T1000 (cell line): ENCODE measurements at places on chromosomes 2 and 18.
A peak's percentile ranks its signal among the peaks of the same experiment; 100 is the strongest.

- no peak for DNase-seq
Observed at GRCh38 chr18:48490641-48491293, 48.1 kb upstream of the CTIF start.

GRCh38 chr18:69858897-69859296, 88.8 kb downstream of the CD226 start:
- DNase-seq = no peak

- no peak for DNase-seq
Observed at GRCh38 chr2:28280619-28281018, 112.0 kb upstream of the FOSL2 start.

DNA sequence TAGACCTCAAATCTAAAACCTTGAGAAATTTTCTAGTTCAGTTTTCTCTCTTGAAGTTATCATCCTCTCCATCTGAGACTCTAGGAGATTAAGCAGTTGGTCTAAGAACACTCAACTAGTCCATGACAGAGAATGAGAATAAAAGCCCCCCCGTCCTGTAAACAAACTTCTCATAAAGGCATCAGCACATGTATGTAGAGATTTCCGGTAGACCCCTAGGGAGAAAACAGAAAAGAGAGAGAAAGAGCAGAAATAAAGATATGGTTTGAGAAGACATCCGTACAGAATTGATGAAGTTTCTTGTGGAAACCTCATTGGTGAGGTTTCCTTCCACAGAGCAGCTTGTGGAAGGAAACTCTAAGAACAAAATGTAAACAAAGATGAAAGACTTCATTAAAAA, 3.2 kb upstream of the GPR155 start:
- DNase-seq = no peak

DNA sequence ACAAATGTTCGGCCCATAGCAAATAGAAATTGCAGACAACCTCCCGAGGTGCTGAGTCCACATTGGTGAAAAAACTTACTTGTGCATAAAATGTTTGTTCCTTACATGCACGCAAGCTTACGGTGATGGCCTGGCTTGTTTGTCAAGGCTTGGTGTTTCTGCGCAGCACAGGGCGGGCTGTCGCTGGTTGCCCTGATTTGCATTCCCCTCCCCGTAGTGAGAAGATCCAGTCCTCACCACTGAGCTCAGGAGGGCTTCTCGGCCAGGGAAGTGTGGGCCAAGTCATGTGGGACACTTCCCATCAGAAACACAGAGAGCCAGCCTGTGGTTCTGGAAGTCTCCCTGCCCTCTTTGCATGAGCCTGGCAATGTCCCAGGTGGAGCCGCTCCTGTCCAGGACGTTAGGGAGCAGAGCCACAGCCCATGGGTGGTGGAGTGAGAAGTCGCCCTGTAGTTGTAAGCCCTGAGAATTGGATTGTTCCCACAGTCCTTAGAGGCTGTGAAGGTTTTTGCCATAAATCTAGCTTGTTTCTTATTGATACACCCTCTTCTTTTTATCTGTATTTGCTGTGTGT, 152.7 kb downstream of the TWIST2 start:
- DNase-seq = no peak

GRCh38 chr2:136323195-136323594, 205.2 kb upstream of the CXCR4 start:
- DNase-seq = no peak

- DNase-seq = no peak
Observed at GRCh38 chr2:71665168-71666093, 212.1 kb downstream of the DYSF start.

- no peak for DNase-seq
Observed at GRCh38 chr2:198534756-198535155, 730.4 kb downstream of the PLCL1 start.

GRCh38 chr18:62377131-62377807, 52.2 kb downstream of the TNFRSF11A start:
- no peak for DNase-seq

- no peak for DNase-seq
Observed at GRCh38 chr2:14750433-14750832, 117.9 kb downstream of the LRATD1 start.

- no peak for DNase-seq
Observed at GRCh38 chr2:169704160-169704708, 10.0 kb downstream of the PHOSPHO2 start.

- DNase-seq = no peak
Observed at GRCh38 chr2:1685957-1686783, 58.1 kb downstream of the PXDN start.

- DNase-seq = no peak
Observed at GRCh38 chr2:212640428-212640827, 101.8 kb upstream of the ERBB4 start.

- DNase-seq = no peak
Observed at GRCh38 chr18:42850174-42851083, 265.1 kb downstream of the RIT2 start.

GRCh38 chr18:12309683-12310198, 1.7 kb downstream of the TUBB6 start:
- DNase-seq = no peak

- DNase-seq = no peak
Observed at GRCh38 chr2:157900203-157900602, 24.1 kb upstream of the ACVR1 start.

GRCh38 chr2:65278531-65278981, 50.9 kb downstream of the ACTR2 start:
- no peak for DNase-seq

DNA sequence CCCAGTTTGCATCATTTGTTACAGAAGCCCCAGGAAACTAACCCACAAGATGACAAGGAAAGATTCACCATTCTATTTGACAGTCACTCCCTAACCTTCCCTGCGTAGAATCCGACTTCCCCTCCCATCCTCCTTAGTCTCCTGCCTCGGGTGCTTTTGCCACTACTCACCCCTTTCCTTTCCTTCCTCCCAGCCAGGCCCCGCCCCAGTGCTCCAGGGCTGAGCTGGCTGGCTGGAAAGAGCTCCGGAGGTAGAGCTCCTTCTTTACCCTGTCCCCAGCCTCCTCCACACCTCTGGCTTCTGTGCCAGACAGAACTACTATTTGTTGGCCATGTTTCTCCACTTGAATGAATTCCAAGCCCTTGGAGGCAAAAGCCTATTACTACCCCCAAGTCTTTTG, 317.6 kb upstream of the NCKAP5 start:
- DNase-seq = no peak

- no peak for DNase-seq
Observed at GRCh38 chr2:178871536-178871935, 64.3 kb upstream of the TTN start.

DNA sequence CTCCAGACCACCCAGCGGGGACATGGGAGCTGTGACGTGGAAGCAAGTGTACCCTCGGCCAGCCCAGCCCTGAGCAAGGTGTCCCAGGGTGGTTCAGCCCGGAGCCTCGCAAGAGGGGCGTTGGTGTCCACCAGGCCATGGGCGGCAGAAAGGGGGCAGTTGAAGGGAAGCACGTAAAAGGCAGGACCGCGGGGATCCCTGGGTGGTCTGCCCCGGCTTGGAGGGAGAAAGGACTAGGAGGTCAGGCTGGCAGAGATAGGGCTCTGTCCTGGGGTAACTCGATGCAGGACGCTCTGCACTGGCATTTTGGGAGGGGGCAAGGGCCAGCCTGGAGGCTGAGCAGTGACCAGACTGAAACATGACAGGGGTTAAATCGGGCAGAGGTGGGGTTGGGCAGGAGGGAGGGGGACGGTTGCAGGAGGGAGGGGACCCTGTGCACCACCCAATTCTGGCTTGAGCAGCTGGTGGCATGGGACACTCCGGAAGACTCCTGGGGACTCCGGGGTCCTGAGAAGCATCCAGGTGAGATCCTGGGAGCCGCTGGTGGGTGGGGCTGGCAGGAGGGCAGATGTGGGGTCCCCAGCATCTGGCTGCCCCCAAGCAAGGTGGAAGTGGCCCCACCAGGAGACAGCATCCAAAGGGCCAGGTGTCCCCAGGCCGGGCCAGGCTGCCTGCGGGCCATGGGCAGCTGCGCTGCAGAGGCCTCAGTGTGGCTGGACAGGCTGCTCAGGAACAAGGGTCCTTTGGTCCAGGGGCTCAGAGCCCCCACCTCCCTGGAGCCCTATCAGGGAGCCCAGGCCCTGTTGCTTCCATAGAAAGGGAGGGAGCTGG, 46.8 kb upstream of the GPC1 start:
- no peak for DNase-seq

DNA sequence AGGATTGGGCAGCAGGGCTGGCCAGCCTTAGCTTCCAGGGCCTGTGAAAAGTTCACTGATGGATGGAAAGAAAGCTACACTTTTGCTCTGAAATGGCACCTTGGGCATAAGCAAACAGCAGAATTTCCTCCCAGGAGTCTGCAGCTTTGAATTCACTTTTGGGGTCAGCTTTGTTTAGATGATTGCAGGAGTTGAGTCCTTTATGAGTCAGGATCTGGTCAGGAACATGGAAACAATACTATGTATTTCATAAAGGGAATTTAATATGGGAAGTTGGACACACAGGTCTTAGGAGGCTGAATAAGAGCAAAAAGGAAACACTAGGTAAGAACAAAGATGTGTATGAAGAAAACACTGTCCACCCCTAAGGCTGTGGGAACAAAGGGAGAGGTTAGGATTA, 345.3 kb downstream of the TSN start:
- DNase-seq = no peak

DNA sequence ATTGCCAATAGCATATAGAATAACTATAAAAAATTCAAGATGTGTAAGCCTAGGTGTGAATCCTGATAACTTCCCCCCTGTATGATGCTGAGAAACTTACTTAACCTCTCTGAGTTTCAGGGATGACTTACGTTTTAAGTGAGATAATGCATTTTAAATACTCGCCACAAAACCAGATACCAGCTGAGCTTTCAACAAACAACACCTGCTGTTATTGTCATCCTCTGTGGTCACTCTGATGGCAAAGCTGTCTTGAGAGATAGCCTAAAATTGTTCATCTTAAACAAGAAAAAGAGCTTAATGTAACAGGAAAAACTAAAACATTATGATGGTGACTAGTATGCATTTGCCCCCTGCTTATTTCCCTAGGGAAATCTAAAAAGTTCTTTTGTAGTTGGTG, 131.5 kb downstream of the RAD51AP2 start:
- no peak for DNase-seq

- no peak for DNase-seq
Observed at GRCh38 chr18:51623653-51624052, 426.2 kb upstream of the MEX3C start.

GRCh38 chr2:212227755-212228154, 310.8 kb downstream of the ERBB4 start:
- DNase-seq = peak; percentile 19

GRCh38 chr2:74019516-74019915, 34.8 kb downstream of the TET3 start:
- DNase-seq = no peak

GRCh38 chr2:129015397-129016285, 697.0 kb upstream of the HS6ST1 start:
- no peak for DNase-seq
